ENCODE measurements at places on chromosomes 1 and 21.

DNA sequence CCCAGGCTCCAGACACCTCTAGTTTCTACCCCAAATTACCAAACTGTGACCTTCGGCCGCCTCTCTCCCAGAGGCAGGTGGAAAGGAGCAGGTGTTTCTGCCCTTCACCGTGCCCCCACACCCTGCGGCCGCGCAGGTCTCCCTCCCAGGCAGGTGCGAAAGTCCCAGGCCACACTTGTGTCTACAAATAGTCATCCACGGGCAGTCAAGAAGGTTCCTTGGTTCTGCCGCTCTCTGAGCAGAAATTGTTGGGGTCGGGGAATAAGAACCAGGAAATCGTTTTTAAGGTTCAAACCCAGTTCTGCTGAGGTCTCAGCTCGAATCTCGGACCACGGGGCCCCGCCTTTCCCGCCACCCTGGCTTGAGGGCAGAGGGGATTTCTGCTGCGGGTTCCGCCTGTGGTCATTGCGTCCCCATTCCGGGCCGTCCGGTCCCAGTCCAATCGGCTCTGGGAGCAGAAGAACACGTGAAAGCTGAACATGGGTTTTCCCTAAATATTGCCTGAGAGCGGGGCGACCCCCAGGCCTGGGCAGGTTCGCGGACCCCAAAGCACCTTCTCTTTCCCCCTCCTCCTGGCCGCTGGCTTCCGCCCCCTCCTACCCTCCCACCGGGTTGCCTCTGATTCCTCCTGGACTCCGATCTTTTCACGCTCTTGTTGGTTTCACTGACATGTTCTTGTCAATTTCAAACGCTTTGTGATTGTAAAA lies 1.2 kb upstream of the ATF3 start:
- DNase-seq: peak; percentile 67

DNA sequence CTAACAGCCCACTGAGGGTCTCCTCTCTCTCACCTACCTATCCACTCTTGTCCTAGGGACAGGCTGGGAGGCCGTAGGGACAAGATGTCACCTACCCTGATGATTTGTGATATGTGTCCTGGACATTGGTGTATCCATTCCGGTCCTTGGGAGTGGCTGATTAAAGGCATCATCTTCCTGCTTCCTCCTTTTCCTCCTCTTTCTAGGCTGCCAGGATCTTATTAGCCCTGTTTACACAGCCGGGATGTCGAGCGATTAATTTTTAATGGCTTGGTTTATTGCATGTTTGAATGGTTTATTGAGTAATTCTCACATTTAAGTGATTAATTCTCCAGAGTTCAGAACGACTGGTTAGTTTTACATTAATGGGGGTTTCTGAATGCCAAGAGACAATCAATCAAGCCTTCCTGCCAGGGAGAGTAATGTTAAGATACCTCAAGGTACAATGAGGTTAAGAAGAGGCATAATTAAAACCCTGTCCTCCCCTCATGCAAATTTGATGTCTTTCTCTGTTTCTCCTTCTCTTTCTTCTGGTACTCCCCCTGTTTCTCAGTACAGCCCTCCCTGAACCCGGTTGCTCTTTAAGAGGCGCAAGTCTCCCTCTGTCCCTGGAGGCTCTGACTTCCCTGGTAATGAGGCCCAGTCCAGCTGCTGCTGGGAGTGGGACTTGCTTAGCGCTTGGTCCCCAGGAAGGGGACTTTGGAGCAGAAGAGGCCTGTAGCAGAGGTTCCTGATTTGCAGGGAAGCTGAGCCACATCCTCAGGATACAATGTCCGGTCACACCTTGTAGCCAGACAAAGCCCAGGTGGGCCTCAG lies 50.9 kb downstream of the ACTL8 start:
- no peak for DNase-seq

- DNase-seq: no peak
These were observed 688.4 kb downstream of the USP25 start for GRCh38 chr21:16418226-16418625.

DNA sequence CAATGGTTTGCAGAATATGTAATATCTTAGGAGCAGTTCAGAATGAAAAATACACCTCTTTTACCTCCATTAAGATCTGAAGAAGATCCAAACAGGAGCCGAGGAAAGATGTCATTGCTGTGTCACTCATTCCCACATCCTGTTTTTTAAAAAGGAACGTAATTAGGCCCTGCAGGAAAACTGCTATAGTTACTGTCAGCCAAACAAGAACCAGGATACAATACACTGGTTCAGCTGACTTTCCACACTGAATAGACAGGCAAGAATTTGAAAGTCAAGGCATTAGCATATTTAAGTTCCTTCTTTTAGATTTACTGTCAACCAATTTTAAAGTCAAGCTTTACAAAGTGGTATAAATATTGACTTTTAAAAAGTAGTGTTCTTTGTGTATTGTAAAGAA lies 63.8 kb downstream of the IARS2 start:
- DNase-seq: no peak

- peak; percentile 67 for DNase-seq
These were observed 2.6 kb downstream of the IRF2BP2 start for GRCh38 chr1:234607109-234608024.

- DNase-seq: no peak
These were observed 51.5 kb upstream of the EDARADD start for GRCh38 chr1:236342403-236343245.

DNA sequence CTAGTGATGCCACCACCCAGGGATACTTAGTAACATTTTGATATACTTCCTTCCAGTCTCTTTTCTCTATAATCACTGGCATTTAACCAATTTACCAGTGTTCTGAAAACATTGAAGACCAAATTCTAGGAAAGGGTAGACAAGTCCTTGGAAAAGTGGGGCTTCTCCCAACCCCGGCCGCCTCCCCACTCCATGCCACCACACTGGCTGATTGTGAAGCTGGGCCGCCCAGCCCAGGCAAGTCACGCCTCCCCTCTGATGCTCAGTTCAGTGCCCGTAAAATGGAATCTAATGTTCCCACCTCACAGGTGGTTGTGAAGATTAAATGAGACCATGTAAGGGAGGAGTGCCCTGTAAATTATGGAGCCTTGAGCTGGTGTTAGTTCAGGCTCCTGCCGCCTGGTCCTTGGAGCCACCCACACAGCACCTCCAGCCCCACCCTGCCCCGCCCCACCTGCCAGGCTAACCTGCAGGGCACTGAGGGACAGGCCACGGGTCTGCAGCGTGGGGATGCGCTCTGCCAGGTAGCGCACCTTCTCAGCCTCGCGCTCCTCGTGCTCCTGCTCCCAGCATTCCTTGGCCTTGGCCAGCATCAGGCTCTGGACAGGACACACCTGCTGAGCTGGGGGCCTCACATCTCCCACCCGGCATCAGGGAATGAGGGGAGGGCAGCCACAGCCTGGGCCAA lies 7.3 kb downstream of the TNNI1 start:
- DNase-seq: no peak

- DNase-seq: no peak
These were observed 6.3 kb downstream of the CHIT1 start for GRCh38 chr1:203223012-203223775.

- DNase-seq: no peak
These were observed 31.4 kb upstream of the CLSTN1 start for GRCh38 chr1:9855186-9855585.

DNA sequence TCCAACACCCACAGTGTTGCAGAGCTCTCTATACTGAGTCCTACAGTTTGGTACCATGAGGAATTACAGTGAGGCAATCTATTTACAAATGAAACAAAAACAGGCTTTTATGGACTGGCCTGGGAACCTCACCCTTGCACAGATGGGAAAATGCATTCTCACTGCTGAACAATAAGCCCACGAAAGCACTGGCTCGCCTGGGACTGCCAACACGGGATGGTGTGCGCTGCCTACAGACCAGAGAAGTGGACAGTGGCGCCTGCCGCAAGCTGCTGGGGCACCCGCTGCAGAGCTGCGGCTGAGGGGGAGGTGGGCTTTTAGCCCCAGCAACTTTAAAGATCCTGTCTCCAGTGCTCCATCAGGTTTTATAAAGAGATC lies 28.5 kb upstream of the ABCG1 start:
- no peak for DNase-seq

- DNase-seq: no peak
These were observed 44.7 kb downstream of the EIF2B3 start for GRCh38 chr1:44941424-44942324.

DNA sequence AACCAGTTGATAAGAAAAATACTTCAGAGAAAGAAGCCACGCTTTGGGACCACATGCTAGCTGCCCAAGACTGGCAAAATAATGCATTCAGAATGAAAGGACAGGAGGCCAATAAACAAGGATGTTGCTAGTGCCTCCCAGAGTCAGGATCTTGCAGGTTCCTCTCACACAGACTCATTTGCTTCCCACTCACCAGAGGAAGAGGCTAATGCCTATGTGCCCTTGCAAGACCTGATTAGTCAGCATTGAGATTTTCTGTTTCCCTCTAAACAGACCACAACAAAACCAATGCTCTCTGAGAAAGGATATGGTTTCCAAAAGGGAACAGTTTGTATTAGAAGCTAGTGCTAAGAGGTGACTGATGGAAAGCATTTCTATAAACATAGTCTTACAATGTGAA lies 85.7 kb downstream of the NRDC start:
- no peak for DNase-seq

DNA sequence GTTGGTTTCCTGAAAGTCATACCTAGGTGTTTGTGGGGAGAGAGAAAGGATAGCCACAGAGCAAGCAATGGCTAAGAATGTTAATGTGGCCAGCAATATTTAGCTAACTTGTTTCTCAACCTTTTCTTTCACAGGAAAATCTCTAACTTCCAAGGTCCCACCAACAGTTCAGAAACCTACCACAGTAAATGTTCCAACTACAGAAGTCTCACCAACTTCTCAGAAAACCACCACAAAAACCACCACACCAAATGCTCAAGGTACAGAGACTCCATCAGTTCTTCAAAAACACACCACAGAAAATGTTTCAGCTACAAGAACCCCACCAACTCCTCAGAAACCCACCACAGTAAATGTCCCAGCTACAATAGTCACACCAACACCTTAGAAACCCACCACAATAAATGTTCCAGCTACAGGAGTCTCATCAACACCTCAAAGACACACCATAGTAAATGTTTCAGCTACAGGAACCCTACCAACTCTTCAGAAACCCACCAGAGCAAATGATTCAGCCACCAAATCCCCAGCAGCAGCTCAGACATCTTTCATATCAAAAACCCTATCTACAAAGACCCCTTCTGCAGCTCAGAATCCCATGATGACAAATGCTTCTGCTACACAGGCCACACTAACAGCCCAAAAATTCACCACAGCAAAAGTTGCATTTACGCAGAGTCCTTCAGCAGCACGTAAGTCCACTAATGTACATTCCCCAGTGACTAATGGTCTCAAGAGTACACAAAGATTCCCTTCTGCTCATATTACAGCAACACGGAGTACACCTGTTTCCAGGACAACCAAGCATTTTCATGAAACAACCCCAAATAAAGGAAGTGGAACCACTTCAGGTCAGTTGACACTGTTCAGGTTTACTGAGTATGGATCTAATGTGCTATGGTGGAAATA lies 15.3 kb downstream of the CD55 start:
- DNase-seq: peak; percentile 92

DNA sequence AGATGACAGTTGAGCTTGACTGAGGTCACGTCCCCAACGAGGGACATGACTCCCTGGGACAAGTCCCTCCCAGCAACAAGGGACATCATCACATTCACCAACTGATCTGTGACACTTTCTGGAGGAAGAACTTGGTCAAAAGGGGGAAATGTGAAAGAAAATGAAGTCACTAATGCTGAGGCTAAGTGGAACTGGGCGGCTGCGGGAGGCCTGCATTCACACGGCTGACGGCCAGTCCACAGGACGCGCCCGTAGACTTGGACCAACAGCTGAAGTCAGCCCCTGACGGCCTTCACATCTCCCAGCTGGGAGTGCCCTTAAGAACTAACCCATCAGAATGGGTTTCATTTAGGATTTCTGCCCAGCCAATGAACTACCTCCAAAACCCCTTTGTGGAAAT lies 26.6 kb downstream of the POFUT2 start:
- no peak for DNase-seq

GRCh38 chr1:203083463-203083921 lies 2.3 kb downstream of the MYOG start:
- DNase-seq: no peak

- no peak for DNase-seq
These were observed 12.4 kb downstream of the CDC14A start for GRCh38 chr1:100364697-100365096.

DNA sequence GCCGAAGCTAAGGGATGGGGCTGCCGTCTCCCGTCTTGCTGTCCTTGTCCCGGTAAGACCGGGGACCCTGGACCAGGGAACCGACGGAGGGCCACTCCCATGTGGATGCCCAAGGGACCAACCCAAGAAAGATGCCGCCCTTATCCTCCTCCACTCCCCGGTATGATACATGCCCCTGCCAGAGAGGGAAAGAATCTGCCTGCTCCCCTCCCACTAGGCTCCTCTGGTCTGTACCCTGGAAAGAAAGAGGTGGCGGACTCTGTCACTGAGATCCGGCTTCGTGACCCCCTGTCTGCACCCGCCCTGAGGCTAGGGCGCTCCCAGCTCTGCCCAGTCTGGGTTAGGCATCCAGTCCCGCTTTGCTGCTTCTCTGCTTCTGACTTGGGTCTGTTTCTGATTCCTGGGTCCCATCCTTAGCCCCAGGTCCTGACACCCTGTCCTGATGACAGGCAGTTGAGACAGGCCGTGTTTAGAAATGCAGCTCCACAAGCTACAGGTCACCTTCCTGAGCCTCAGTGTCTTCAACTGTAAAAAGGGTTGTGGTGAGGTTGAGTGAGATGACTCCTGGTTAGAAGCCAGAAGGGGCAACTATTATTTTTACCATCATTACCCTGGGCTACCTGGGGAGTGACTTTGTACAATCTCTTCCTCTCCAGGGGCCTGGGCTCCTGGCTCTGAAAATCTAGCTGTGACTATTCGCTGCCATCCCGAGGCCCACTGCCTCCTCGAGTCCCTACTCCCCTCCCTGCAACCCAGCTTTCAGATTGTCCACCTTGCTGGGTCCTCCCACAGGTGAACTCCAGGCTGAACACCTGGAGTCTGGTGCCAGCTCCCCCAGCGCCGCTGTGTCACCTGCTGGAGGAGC lies 3.7 kb downstream of the MATN1 start:
- no peak for DNase-seq

DNA sequence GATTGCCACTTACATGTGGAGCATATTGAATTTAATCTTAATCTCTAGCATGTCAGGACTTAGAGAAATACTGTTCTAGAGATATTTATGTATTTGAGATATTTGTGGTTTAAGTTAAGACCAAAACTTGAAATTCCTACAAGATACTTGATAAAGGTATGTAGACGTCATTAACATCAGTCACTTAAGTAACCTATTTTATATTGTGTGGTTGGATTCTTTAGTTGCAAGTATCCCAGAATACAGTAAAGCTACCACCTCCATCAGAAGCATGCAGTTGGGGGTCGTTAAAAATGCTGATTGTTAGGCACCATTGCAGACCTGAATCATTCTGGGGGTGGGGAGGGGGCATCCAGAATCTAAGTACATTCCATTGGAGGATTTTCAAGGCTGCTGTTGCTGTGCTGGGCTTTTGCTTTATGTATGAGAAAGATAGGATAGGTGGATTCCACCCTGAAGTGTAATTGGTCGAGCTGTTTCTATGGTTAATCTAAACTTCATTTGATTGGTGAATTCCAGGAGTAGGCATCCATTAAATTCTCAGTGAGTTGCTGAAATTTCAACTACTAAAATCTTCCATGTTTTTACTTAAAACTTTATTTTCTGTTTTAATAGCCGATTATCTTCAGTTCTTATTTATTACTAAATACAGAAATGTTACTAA lies 4.0 kb downstream of the H3-3A start:
- no peak for DNase-seq
